Fibroblast of villous mesenchyme (primary cell): ENCODE measurements at places on chromosomes 12 and 14. TPM values are rescaled to one million over a fixed set of nuclear protein-coding genes. Genes with fewer than 3 reads are reported as not detected.

Gene PIP4P1
- total RNA-seq: 20.7 and 35.4 TPM in 2 replicates

Gene SLCO1B3
- not detected in 2 replicates for total RNA-seq

Gene TPPP2
- not detected in 2 replicates for total RNA-seq

Gene KIAA0586
- 23.2 and 30.2 TPM in 2 replicates for total RNA-seq

Gene SIX6
- not detected in 2 replicates for total RNA-seq

Gene SOAT2
- total RNA-seq: not detected in 2 replicates

Gene PLCZ1
- not detected in 2 replicates for total RNA-seq

Gene LMNTD1
- total RNA-seq: not detected in 2 replicates

Gene PROX2
- under 0.01 TPM in 1 of 2 replicates, not detected in the other for total RNA-seq

Gene TAS2R14
- 4.5 and 6.9 TPM in 2 replicates for total RNA-seq

Gene GPRC5A
- total RNA-seq: 25.8 and 127 TPM in 2 replicates

Gene LRRIQ1
- under 0.01 TPM in 2 replicates for total RNA-seq

Gene RNASE3
- total RNA-seq: not detected in 2 replicates

Gene SLC35F4
- not detected in 2 replicates for total RNA-seq

Gene LRRC10
- total RNA-seq: not detected in 2 replicates

Gene KRT82
- not detected in 2 replicates for total RNA-seq

Gene STAC3
- 0.32 and 1.3 TPM in 2 replicates for total RNA-seq

Gene AICDA
- not detected in 2 replicates for total RNA-seq

Gene KICS2
- 8.2 and 9.0 TPM in 2 replicates for total RNA-seq

Gene OVCH1
- under 0.01 TPM in 2 replicates for total RNA-seq

Gene NPFF
- total RNA-seq: not detected in 2 replicates

Gene CCDC197
- total RNA-seq: not detected in 2 replicates

Gene PRIM1
- total RNA-seq: 6.4 and 10.8 TPM in 2 replicates

Gene AQP6
- not detected in 2 replicates for total RNA-seq

Gene TAS2R20
- total RNA-seq: 5.2 and 5.5 TPM in 2 replicates
